Transverse colon (tissue), 4 donors: ENCODE measurements at places on chromosomes 5 and 9. TPM values are rescaled to one million over a fixed set of nuclear protein-coding genes. Genes with fewer than 3 reads are reported as not detected.

DNA sequence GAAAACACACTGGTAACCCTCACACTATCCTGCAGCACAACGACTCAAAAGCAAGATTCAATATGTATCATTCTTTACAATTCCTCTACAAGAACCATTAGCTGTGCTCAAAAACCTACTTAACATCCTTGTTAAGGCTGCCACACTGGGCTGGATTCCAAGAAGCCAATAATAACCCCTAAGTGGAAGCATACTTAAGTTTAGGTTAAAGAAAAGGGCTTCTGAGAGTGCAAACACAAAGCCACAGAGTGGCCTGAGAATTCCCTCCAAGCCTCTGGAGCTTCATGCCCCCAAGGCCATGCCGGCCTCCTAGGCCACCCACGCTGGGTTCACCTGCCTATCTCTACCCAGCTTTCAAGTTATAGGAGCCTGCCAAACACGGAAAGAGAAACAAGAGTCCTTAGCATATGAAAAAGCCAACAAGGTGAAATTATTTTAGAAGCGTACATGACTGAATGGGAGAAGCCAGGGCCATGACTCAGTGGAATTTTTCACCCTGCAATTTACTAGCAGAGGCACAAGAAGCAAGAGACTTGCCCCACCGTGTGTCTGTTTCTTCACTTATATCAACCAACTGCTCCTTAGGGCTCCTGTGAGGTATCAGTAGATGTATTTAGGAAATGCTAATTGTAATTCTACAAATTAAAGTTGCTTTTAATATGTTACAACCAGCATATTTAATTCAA, 293.0 kb downstream of the SPOCK1 start:
- no peak for DNase-seq
- H3K27me3 ChIP-seq = no peaks in the 10 kb centered on the region
- no peak overlapping the region for H3K27ac ChIP-seq
- no peaks in the 10 kb centered on the region for H3K4me1 ChIP-seq
- no peak overlapping the region for H3K4me3 ChIP-seq

The IGIP gene
- 22.4 TPM for total RNA-seq

DNA sequence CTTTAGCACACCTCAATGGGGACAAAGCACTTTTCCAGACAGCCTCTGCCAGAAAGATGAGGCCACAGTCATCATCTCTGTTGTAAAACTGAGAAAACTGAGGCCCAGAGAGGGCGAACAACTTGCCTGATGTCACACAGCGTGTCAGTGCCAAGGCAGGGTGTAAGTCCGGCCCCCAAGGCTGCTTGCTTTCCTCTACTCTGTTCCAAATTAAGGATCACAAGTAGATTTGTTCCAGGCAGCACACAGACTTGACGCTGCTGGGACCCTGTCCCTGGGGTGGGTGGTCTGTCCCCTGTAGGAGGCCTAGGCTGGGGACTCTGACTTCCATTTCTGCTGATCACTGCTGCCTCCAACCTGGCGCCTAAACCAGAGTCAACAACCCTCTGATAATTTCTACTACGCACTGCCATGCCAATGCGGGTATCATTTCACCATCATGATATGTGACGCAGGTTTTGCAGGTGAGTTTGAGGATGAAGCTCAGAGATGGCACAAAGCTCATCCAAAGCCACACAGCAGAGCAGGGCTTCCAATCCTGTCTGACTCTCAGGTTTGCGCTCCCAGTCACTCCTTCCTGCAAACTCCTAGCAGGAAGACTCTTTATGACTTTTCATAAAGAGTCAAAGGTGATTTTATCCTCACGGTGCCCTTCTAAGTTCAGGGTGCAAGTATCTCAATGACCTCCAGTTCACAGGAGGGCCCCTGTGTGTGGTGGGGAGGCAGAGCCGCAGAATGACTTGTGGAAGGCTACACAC, 13.5 kb upstream of the RALGDS start:
- H3K27ac ChIP-seq = peak overlapping the region; percentile 93
- H3K4me3 ChIP-seq = no peak overlapping the region
- no peaks in the 10 kb centered on the region for H3K36me3 ChIP-seq
- peak; percentile 57 for DNase-seq
- peaks cover 80% of the 10 kb centered on the region for H3K4me1 ChIP-seq

DNA sequence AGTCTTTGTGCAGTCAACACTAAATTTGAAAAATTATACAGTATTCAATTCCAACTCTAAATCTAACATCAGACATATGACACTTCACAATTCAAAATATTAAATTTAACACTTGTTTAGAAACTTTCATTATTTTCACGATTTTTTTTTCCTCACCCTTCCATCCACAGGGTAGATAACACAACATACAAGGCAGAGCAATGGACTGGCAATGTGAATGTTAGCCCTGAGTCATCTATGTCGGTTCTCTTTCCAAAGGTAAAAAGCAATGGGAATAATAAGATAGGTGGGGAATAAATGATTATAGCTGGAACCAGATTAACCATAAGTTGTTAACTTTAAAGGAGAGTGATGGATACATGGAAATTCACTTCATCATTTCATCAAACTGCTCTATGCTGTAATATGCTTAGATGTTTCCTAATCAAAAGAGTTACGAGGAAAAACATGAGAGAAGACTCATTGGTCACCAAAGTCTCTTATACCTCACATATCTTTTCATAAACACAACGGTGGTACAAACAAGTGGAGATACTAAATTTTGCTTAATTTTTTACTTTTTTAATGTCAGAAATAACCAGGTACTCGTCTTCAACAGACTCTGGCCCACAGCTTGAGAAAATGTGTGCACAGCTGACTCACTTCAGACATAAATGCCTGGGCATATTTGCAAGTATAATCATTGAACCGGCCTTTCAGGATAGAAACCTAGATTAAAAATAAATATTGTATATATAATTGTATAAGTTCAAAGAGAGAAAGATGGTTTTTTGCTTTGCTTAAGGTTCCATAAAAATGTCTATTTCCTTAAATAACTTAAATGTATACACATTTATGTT, 23.0 kb downstream of the RFX3 start:
- no peaks in the 10 kb centered on the region for H3K4me1 ChIP-seq
- no peaks in the 10 kb centered on the region for H3K36me3 ChIP-seq
- no peaks in the 10 kb centered on the region for H3K27me3 ChIP-seq
- no peak overlapping the region for H3K4me3 ChIP-seq
- H3K27ac ChIP-seq = no peak overlapping the region
- no peak for DNase-seq

DNA sequence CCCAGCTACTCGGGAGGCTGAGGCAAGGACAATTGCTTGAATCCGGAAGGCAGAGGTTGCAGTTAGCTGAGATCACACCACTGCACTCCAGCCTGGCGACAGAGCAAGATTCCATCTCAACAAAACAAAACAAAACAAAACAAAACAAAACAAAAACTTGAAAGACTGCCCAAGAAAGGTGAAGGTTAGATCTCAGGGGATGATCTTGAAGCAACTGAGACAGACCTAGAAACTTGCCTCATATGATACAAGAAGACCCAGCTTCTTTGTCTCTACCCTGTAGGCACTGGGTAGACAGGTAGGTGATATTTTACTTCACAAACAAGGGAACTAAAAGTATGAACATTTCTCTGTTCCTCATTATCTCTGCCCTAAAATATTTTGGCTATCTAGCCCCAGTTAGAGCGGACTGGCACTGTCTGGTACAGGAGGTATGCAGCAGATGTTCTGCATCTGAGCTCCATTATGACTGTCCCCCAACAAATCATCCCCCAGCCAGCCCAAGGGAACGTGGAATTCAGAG, 26.3 kb upstream of the SHOC1 start:
- DNase-seq = no peak
- no peak overlapping the region for H3K4me3 ChIP-seq
- no peaks in the 10 kb centered on the region for H3K4me1 ChIP-seq

- no peaks in the 10 kb centered on the region for H3K36me3 ChIP-seq
- DNase-seq = no peak
- peak overlapping the region; percentile 58 for H3K27ac ChIP-seq
- H3K4me1 ChIP-seq = peaks cover 3% of the 10 kb centered on the region
Measured at GRCh38 chr9:125485471-125486151, 221.4 kb downstream of the MAPKAP1 start.

The PTGS1 gene
- 23.5 TPM for total RNA-seq

The PCDHGA5 gene
- total RNA-seq = 3.4 TPM

The ARHGEF37 gene
- total RNA-seq = 21.7 TPM

DNA sequence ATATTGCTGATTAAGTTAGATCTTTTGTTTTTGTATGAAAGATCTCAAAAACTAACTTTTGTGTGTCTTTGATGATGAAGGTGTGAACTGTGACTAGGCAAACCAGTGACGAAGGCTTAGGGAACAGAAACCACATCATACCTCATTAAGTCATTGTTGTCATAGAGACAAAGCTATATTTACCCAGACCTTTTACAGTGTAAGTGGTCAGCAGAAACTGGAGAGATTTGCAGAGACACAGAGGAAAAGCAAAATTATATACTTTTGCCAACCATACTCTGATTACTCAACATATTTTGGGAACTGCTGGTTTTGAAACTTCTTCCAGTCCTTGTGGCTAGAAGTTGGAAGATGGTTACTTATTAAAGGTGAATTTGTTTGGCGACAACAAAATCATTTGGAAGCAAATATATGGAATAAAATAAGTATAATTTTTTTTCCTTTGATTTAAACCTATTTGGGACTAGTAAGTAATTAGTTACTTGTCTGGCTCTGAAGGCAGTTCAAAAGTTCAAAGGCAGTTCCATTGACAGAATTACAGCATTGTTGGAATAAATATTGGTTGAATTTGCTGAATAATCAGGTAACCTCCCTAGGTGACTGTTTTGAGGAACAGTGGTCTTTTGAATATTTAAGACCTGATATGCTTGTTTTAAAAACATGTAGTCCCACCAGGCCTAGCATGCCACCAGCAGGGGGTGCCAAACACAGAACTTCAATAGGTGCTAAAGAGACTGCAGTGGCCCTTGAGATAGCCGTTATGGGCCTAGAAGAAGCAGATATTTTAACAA, 103.8 kb downstream of the RPS23 start:
- H3K36me3 ChIP-seq = no peaks in the 10 kb centered on the region
- H3K27ac ChIP-seq = no peak overlapping the region
- no peaks in the 10 kb centered on the region for H3K4me1 ChIP-seq
- no peak overlapping the region for H3K4me3 ChIP-seq
- DNase-seq = peak; percentile 57

DNA sequence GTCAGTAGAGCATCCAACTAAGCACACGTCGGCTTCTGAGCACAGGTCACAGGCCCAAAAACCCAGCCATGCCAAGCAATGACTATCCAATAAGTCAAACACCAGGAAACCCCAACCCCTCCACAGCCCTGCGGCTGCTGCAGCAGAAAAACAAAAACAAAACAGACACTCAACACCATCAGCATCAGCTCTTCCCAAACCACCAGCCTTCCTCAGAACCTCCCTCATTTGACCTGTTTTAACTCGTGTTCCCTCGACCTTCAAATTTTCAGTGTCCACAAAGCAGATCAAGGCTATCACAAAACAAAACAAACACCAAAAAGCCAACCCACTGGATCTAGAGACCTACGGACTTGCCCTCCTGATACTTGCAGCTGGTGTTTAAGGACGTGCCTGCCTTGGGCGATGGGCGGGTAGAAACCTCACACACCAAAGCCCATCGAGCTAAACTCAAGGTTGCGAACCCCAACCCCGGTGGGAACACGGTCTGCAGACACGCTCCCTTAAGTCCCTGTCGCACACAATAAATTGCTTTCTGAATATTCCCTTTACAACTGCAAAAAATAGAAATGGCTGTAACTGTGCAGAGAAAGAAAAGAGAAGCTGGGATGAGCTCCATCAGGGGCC, 247.1 kb upstream of the ANKRD55 start:
- DNase-seq = peak; percentile 48
- peak overlapping the region; percentile 74 for H3K27ac ChIP-seq
- H3K36me3 ChIP-seq = no peaks in the 10 kb centered on the region
- H3K4me3 ChIP-seq = peak overlapping the region; percentile 56

The PLPP1 gene
- total RNA-seq = 313 TPM

GRCh38 chr5:150057052-150057451, 29.3 kb downstream of the CSF1R start:
- no peaks in the 10 kb centered on the region for H3K27me3 ChIP-seq
- H3K4me1 ChIP-seq = no peaks in the 10 kb centered on the region
- peaks cover 17% of the 10 kb centered on the region for H3K36me3 ChIP-seq
- H3K4me3 ChIP-seq = no peak overlapping the region

- no peak overlapping the region for H3K27ac ChIP-seq
- H3K27me3 ChIP-seq = no peaks in the 10 kb centered on the region
- no peak for DNase-seq
Measured at GRCh38 chr5:155948576-155948975, 378.4 kb upstream of the SGCD start.

The MTX3 gene
- 7.8 TPM for total RNA-seq

DNA sequence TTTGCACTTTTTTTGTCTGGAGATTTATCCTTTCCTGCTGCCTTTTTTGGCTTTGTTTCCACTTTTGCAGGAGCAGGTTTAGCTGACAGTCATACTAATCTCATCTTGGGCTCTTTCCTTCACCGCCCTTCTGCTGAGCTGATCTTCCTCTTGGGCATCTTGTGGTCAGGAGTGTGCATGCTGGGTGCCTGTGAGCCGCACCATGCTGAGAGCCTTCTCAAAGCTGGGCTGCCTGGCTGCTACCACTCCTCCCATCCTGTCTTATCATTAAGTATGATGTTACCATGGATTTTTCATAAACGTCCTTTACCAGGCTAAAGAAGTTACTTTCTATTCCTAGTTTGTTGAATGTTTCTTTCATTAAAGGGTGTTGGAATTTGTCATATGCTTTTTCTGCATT, 49.5 kb upstream of the MCCC2 start:
- no peak for DNase-seq
- H3K36me3 ChIP-seq = peaks cover 30% of the 10 kb centered on the region
- H3K27me3 ChIP-seq = no peaks in the 10 kb centered on the region
- H3K27ac ChIP-seq = no peak overlapping the region
- H3K4me3 ChIP-seq = no peak overlapping the region

The C7 gene
- 77.4 TPM for total RNA-seq

- no peak overlapping the region for H3K4me3 ChIP-seq
Measured at GRCh38 chr9:11417782-11418181, 805.0 kb upstream of the PTPRD start.

The HTR4 gene
- 17.6 TPM for total RNA-seq

DNA sequence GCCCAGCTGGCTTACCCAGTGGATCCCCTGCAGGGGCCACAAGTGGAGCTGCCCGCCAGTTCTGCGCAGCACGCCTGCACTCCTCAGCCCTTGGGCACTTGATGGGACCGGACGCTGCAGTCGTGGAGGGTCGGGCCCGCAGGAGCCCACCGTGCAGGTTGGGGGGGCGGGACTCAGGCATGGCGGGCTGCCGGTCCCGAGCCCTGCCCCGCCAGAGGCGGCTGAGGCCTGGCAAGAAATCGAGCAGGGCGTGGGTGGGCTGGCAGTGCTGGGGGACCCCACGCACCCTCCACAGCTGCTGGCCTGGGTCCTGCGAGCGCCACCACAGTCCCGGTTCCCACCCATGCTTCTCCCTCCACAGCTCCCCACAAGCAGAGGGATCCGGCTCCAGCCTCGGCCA, 19.2 kb upstream of the BTNL3 start:
- no peak overlapping the region for H3K27ac ChIP-seq
- DNase-seq = no peak
- no peak overlapping the region for H3K4me3 ChIP-seq
- H3K27me3 ChIP-seq = no peaks in the 10 kb centered on the region

- no peaks in the 10 kb centered on the region for H3K4me1 ChIP-seq
- H3K4me3 ChIP-seq = no peak overlapping the region
- H3K27ac ChIP-seq = no peak overlapping the region
- H3K36me3 ChIP-seq = no peaks in the 10 kb centered on the region
Measured at GRCh38 chr9:84818791-84819190, 149.3 kb downstream of the NTRK2 start.

The GABBR2 gene
- not detected for total RNA-seq
